Stimulated activated CD4-positive, alpha-beta T cell treated with anti-CD3 and anti-CD28 coated beads, Interleukin-2, amount 100 ng/mL, for 4 hours (primary cell): ENCODE measurements at places on chromosomes 4 and X.

GRCh38 chr4:81562093-81562492 lies 90.4 kb upstream of the RASGEF1B start:
- no peak for DNase-seq

GRCh38 chrX:72094894-72095293 lies 36.8 kb downstream of the RTL5 start:
- peak; percentile 13 for DNase-seq

DNA sequence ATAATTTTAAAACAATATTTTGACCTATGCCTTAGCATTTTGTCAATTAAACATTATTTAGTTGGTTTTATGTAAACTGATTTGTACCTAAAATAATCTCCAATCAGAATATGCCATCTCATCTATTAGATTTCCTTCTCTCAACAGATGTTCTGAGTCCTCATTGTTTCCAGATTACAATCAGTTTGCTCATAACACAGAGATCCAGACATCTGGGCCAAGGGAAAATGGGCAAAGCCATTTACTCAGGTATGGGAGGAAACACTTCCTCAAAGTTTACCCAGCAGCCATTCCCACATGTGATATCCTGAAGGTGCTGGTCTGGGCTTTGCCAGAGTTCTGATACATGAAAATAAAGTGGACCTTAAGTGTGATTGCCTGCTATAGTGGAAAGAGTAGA lies 217.9 kb upstream of the GPC4 start:
- DNase-seq, result no peak

DNA sequence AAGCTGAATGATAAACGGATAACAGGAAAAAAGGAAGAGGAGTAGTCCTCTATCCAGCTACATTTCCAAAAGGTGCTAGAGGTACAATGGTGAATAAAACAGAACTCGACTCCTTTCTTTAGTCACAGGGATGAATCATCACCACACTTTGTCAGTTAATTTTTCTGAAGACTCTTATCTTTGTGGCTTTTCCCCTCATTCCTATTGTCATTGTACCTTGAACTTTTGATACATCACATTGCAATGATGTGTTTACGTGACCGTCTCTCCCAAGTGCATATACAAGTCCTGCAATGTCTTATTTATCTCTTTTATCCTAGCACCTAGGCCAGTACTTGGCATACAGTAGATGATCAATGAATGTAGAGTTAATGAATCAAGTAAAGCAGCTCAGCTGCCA lies 134.7 kb downstream of the LHFPL1 start:
- no peak for DNase-seq

GRCh38 chr4:185582651-185583400 lies 47.5 kb upstream of the PDLIM3 start:
- no peak for DNase-seq

DNA sequence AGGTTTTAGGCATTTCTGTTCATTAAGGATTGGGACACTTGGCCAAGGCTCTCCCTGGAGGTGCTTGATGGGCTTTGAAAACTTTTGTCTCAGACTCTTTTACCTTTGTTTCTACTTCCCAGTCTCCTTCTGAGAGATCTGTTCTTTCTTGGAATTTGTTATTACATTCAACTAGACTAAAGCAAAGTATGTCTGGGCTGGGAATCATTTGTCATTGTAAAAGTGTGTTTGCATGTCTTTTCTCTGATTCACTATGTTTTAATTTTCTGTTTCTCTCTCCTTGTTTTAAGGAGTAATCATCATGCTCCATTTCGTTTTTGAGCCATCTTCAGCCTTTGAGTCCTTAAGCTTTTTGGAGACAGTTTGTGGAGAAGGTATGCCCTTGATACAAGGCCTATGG lies 12.2 kb upstream of the PGRMC2 start:
- DNase-seq, result no peak

GRCh38 chr4:182307746-182308145 lies 64.5 kb downstream of the TENM3 start:
- no peak for DNase-seq

DNA sequence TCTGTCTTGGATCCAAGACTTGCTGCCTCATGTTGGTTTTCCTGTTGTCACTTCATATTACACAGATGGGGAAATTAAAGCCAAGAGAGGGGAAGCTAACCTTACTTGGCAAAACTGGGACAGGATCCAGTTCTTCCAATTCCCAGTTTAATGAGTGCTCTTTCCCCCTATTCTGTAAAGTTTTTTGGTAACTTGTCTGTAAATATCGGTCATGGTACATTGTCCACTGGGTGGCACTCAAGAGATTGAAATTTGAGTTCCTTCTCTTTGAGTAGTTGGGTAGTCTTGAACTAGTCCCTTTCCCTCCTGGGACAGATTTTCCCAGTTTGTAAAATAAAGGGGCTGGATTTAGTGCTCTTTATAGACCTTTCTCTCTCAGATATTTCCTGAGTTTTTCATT lies 12.4 kb upstream of the EOLA2 start:
- no peak for DNase-seq

GRCh38 chr4:110487873-110488272 lies 11.9 kb downstream of the ENPEP start:
- DNase-seq, result no peak
